ENCODE measurements at places on chromosomes 6 and 20.

DNA sequence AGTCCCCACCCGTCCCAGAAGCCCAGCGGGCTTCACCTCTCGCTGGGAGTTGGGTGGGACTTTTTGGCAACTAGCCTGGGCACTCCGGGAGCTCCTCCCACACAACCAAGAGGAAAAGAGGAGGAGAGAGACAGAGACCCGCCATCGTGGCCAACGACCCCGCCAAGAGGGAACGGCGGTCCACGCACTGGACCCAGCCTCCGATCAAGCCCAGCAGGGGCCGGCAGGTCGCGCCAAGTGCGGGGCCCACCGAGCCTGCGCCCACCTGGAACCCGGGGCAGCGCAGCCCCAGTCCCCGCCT lies 3.0 kb upstream of the TMEM14C start:
- no peak for DNase-seq

DNA sequence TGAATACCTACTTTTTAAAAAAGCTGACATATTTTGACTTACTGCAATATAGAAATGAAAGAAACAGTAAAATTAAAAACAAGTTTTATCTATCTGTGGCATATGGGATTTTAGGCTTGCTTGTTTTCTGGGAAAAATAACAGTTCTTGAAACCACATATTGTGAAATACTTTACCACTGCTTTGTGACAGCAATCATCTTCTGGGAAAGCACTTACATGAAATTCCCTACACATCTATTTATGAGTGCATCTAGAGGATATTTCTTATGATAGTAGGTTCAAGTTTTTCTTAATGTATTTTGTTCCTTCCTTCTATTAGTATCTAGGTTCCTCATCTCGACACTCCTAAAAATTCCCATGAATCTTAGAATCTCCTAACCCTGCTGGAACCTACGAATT lies 75.2 kb downstream of the STXBP5 start:
- no peak for DNase-seq

- DNase-seq: no peak
Measured at GRCh38 chr6:130076512-130076911, 58.1 kb downstream of the L3MBTL3 start.

DNA sequence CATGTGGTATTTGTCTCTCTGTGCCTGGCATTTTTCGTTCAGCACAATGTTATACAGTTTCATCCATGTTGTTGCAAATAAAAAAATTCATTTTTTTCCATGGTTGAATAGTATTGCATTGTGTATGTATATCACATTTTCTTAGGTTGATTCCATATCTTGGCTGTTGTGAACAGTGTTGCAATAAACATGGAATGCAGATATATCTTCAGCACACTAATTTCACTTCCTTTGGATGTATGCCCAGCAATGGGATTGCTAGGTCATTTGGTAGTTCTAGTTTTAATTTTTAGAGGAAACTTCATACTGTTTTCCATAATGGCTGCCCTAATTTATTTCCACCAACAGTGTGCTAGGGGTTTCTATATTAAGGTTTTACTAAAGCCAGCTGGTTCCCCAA lies 52.6 kb downstream of the GFRAL start:
- no peak for DNase-seq

DNA sequence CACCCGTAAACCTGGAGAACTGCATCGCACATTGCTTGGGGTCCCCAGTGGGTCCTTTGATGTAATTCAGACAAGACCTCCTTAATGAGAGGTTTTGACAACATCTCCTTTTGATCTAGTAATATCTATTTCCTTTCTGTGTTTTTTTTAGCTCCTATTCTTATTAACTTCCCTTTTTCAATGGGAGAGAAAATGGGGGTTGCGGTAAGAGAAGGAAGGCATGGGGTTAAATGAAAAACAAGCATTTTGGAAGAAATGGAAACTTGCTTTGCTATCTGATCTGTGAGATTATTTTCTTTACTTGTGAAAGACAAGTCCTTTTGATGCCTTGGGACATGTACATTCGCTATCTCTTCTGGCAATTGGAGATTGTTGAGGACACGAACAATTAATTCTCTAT lies 418.6 kb upstream of the MAN1A1 start:
- DNase-seq: no peak

- DNase-seq: no peak
Measured at GRCh38 chr20:14415467-14415866, 78.1 kb upstream of the FLRT3 start.

DNA sequence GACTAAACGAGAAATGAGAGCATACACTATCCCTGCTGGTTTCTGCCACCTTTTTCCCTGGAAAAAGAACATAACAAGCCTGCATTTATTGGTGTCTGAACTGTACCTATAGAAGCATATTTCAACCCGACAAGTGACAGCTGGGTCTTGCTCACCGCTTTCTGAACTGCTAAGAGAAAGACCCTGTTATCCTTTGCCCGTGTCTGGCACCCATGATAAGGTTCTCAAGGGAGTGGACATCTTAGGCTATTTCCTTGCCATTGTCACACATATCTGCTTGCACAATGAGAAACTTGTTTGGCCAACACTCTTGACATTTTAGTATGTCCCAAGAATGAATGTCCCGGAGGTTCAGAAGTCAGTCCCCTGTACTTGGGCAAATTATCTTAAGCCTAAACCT lies 19.3 kb downstream of the RIPOR2 start:
- DNase-seq: no peak

- no peak for DNase-seq
Measured at GRCh38 chr6:109172101-109172746, 76.9 kb downstream of the CEP57L1 start.

- no peak for DNase-seq
Measured at GRCh38 chr6:116115781-116116180, 10.2 kb downstream of the COL10A1 start.

DNA sequence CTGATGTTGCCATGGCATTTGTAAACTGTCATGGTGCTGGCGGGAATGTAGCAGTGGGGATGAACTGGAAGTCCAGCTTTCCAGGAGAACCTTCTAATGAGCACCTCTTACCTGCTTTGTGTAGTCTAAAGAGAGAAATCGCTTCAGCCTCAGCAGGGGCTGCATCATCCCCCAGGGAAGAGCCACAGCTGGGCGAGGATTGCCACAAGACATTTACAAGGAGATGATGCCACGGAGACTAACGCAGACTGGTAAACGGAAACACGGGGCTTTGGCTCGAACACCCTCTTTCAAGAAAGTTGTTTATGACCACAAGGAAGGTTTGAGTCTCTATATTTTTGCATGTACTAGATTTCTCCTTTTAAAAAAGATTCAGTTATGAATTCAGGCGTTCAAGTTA lies 72.9 kb downstream of the CDH26 start:
- DNase-seq: no peak

GRCh38 chr6:159832946-159833345 lies 32.9 kb downstream of the PNLDC1 start:
- no peak for DNase-seq

DNA sequence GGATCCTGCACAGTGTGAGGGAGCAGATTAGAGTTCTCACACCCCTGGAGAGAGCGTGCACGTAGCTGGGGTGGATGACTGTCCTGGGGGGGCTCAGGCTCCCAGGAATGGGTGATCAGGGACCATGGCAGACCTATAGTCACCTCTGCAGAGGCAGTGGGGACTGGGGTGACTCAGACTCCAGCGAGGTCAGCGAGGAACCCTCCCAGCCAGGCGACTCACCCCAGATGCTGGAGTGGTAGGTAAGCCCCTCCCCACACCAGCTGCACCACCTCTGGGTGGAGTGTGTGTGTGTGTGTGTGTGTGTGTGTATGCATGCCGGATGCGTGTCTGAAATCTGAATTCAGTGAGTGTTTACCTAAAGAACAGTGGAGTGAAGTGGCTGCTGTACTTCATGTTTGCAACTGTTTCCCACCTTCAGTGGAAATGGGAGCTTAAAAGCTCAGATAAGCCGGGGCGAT lies 17.4 kb upstream of the GTSF1L start:
- no peak for DNase-seq

DNA sequence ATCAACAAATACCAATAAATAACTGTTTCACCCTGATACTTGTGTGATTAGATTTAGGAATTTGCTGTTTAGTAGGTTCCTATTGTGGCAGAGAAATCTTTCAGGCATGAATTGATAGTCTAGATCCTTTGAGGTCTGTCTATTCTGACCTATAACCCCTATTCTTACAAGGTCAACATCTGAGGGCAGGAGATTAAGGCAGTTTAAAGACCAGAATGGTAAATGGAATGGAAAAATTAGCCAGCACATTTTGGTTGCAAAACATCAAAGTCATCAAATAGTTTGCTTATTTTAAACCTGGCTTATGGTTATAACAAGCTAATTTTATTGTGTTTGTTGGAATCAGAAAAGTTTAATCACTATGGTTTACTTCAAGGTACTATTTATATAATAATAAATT lies 78.4 kb downstream of the LIN28B start:
- DNase-seq: no peak

GRCh38 chr6:11606332-11606731 lies 68.8 kb downstream of the TMEM170B start:
- DNase-seq: no peak

DNA sequence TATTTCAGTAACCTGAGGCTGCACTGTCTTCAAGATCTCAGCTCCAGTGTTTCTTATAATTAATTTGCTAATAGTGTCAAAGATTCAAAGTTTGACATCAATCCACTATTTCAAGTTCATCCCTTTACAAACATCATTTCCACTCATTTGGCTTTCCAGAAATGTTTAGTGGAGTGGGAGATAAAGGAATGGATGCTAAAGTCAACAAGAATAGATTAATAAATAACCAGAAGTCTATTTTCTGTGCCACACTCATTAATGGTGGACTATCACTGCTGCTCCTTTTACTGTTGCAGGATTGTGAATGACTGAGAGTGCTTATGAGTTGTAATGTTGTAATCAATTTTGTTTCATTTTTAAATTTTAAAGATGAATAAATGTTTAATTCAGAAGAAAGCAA lies 28.4 kb upstream of the EPM2A start:
- no peak for DNase-seq

- no peak for DNase-seq
Measured at GRCh38 chr6:144497650-144498049, 212.5 kb downstream of the UTRN start.

DNA sequence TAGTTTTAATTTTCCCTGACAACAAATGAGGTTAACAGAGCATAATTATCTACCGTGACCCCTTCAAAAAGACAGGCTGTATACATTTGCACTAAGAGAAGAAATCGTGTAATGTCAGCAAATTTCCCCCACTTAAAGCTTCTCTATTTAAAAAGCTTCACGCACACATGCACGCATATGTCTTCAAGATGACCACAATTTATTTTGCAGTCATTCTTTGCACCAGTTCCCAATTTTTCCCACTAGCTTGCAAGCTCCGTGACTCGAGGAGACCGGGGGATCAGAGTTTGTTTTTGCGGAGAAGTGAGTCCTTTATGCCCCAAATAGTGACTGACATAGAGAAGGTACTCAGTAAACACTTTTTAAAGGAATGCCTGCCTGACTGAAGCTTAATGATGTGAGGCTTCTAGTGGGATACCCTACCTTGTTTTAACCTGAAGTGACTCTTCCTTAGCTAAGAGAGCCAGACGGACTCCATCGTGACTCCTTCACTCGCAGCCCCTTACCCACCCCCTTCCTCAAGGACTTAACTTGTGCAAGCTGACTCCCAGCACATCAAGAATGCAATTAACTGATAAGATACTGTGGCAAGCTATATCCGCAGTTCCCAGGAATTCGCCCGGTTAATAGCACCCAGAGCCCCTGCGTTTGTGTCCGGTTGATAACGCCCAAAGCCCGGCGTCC lies 9.3 kb upstream of the NQO2 start:
- no peak for DNase-seq

DNA sequence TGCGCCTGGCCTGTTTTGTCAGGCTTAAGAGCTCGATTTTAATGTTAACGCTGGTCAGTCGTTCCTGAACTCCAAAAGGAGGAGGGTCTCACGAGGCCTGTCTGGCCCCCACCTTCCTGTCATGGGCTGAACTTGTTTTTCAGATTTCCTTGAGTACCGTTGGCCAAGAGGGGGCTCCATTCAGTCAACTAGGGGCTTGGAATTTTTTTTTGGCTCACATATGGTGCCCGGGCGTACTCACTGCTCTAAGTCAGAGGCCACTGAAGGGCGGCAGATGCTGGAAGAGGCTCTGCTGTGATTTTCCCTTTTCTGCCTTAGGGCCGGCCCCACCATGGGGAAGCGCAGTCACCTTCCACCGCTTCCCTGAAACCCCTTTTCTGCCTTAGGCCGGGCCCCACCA lies 6.9 kb upstream of the BIRC7 start:
- no peak for DNase-seq

DNA sequence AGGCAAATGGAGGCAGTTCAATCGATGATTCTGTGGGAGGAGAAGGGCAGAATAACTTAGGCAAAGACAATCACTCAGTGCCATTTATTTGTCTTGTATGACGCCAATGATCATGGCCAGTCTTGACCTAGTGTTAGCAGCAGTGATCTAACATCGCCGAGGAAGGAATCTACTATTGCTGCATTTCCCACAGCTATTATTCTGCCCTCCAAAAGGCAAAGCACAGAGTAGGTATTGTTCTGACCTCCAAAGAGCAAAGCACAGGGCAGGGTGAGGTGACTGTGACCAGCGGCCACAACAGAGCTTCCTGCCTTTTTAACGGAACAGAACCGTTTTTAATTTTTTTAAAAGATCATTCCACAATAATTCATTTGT lies 235.9 kb downstream of the CDH4 start:
- DNase-seq: no peak

GRCh38 chr6:168371185-168371584 lies 51.6 kb upstream of the DACT2 start:
- DNase-seq: no peak

DNA sequence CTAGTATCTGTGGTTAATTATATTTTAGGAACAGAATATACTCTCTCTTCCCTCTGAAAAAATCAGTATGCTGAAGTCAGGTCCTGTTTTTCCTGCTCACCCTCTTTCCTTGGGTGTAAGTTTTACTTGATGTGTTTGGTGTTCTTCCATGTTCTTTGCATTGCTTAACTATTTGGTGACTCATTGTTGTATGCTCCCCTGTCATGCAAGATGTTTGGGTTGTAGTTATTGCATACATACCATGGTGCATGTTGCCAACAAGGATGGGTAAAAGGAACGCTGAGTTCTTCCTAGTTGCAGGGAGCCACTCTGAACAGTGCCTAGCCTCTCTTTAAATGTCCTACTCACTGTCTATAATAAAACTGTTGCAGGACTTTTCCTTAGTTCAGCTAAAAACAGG lies 207.9 kb upstream of the LAMP5 start:
- DNase-seq: no peak

GRCh38 chr6:45255434-45255833 lies 72.7 kb upstream of the RUNX2 start:
- no peak for DNase-seq

DNA sequence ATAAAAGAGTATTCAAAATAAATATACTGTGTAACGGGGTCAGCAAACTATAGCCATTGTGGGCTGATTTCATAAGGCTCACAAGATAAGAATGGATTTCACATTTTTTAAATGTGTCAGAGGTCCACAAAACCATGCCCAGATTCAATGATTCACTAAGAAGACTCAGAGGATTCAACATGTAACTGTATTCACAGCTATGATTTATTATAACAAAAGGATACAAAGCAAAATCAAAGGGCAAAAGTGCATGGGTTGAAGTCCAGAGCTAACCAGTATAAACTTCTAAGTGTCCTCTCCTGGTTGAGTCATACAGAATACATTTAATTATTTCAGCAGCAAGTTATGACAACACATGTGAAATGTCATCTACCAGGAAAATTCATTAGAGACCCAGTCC lies 49.2 kb downstream of the TBC1D32 start:
- DNase-seq: no peak

Measured in GM12892 (cell line).